Stimulated activated CD4-positive, alpha-beta T cell treated with anti-CD3 and anti-CD28 coated beads, Interleukin-12 subunit alpha, Interleukin-12 subunit beta, amount 100 ng/mL, for 24 hours (primary cell): ENCODE measurements at places on chromosomes 3 and 15.
A peak's percentile ranks its signal among the peaks of the same experiment; 100 is the strongest.

- DNase-seq: no peak
These were observed 141.7 kb downstream of the TIGIT start for GRCh38 chr3:114435386-114436115.

DNA sequence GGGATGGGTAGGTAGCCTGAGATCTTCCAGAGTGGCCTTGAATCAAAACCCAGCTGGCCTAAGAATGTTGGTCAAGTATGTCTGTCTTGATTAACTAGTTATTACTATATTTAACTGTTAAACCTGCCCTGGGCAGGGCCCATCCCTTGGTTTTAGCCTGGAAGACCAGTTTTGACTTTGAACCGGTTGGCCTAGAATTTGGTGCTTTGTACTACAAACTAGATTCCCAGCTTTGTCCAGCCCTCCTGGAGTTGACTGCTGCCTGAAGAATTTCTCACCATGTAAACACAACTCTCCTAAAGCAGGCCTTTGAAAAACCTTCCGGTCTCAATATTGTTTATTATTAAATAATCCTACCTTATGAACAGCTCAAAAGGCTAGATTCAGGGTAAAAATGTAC is 16.0 kb downstream of the C15orf62 start:
- no peak for DNase-seq

GRCh38 chr3:171584100-171584499 is 123.9 kb upstream of the TNIK start:
- no peak for DNase-seq

DNA sequence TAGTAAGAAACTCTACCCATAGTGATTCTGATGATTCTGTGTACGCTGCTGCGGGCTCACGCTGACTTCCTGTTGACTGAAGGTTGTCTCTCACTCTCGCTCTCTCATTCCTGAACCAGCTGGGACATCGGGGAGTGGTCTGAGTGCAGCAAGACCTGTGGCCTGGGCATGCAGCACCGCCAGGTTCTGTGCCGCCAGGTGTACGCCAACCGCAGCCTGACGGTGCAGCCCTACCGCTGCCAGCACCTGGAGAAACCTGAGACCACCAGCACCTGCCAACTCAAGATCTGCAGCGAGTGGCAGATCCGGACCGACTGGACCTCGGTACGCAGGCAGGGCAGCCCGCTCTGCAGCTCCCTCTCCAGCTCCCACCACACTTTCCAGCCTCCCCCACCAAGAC is 63.6 kb upstream of the NR2E3 start:
- DNase-seq: no peak

DNA sequence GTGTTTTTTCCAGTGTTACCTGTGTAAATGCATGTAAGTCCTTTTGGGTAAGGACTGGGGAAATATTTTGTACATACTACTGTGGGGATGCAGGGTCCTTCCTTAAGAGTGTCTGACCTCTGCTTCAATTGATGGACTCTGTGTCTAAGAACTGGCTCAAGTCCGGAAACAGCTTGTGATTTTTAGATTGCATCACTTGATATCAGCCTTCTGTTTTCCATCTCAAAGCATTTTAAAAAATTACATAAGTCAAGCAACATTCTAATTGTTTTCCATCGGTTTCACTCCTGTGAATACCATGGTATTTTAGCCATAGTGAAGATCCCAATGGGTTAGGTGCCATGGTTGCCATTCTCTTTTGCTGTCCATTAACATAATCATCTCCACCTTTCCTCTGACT is 597.6 kb downstream of the SQOR start:
- DNase-seq: no peak

DNA sequence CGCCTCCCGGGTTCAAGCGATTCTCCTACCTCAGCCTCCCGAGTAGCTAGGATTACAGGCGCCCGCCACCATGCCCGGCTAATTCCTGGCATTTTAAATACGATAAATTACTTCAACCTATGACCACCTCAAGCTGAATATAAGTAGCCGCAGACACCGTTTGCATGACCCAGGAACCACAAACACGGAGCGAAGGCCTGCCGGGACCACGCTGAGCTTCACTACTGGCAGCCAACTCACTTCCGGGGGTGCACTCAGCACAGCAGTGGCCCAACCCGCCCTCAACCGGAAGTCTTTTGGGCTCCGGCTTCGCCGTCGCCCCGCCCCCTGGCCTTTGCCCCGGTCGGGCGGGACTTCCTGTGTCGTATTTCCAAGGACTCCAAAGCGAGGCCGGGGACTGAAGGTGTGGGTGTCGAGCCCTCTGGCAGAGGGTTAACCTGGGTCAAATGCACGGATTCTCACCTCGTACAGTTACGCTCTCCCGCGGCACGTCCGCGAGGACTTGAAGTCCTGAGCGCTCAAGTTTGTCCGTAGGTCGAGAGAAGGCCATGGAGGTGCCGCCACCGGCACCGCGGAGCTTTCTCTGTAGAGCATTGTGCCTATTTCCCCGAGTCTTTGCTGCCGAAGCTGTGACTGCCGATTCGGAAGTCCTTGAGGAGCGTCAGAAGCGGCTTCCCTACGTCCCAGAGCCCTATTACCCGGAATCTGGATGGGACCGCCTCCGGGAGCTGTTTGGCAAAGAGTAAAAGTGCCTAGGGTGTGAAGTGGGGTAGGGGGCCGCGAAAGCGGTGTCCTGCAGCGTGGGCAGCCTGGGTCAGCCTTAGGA is at the start of gene TIMMDC1:
Gene TIMMDC1 (plus strand): TSS at position 362 of the 826 bp plus-strand sequence. CDS start 187 bp downstream, at position 549.
- DNase-seq: peak; percentile 97

- peak; percentile 70 for DNase-seq
These were observed at the start of gene LMCD1 for GRCh38 chr3:8501371-8502131. TSS of gene LMCD1 (plus strand) at chr3:8501823. CDS start at chr3:8501939, 116 bp downstream.

- DNase-seq: no peak
These were observed 27.3 kb downstream of the SV2B start for GRCh38 chr15:91127236-91127955.

DNA sequence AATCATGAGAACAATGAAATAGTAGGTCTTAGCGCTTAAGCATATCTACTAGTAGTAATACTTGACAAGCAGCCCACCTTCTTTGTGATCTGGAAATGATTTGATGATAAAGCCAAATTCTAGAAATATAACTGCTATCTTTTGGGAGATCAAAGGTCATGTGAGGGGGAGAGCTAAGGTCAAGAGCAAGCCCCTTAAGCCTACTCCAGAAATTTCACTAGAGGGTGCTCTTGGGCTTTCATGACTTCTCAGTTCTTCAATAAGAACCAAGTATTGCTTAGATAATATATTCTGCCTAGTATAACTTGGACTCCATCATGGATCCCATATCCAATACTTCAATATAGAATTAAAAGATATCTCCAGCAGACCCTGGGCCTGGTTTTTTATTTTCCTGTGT is 319.6 kb downstream of the ZBTB20 start:
- DNase-seq: no peak

DNA sequence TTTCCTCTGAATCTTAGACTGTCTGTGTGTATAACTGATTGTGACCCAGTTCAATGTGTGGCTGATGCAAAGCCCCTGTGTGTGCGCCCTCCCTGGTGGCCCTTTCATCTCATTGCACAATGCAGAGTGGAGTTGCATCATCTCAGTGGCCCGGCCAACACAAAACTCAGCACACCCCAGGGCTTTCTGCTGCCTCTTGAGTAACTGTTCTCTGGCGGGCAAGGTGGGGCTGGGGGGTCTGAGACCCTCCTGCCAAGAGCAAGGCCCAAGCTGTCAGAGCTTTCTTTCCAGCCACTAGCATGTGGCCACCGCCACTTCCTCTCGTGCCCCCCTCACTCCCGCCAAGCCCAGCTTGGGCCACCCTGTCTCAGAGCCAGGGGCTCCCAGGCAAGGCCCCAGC is 80.7 kb upstream of the ALDH1L1 start:
- no peak for DNase-seq

- DNase-seq: no peak
These were observed 50.0 kb upstream of the GCNT3 start for GRCh38 chr15:59561547-59561946.

GRCh38 chr3:66456711-66457173 is 44.1 kb downstream of the LRIG1 start:
- no peak for DNase-seq

DNA sequence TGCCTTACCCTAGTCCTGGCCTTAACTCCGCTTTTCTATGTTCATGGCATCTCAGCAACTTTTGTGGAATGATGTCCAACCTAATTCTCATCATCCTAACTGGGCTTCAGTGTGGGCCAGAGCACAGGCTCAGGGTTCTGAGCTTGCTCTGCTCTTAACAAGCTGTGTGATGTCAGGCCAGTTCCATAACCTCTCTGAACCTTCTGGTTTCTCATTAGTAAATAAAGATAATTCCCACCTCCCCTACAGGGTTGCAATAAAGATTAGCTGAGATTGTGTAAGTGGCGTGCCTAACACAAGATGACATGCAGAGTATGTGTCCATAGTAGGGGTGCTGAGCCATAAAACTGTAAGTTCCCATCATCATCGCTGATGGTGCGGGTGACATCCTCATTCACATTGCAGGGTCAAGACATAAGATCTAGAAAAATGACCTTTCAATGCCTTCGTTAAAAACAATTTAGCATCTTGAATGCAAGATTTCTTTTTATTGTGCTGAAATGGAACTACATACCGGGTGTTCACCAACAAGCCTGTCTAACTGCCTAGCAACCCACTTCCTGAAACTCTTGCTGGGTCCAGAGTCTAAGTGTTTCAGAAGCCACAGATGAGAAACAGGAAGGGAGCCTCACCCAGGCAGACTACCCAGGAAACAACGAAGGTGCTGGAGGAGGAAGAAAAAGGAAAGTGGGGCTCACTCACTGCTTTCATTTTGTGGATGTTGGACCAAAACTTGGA is 36.2 kb downstream of the CDCP1 start:
- no peak for DNase-seq

DNA sequence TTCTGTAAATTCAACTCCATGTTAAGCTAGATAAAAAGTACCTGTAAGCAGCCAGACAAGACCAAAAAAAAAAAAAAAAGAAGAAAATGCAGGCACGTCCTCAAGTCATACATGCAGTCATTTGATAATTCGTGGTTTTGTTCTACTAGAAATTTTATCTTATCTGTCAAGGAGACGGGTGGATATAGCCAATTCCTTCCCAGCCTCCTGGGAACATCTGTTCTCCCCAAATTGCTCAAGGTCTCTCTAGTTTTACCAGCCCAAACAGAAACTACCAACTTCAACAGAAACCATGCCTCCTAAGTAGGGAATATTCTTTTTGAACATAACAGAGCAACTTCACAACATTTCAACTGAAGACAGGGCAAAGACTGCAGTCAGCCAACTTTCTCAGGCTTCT is 19.5 kb downstream of the RYK start:
- no peak for DNase-seq

DNA sequence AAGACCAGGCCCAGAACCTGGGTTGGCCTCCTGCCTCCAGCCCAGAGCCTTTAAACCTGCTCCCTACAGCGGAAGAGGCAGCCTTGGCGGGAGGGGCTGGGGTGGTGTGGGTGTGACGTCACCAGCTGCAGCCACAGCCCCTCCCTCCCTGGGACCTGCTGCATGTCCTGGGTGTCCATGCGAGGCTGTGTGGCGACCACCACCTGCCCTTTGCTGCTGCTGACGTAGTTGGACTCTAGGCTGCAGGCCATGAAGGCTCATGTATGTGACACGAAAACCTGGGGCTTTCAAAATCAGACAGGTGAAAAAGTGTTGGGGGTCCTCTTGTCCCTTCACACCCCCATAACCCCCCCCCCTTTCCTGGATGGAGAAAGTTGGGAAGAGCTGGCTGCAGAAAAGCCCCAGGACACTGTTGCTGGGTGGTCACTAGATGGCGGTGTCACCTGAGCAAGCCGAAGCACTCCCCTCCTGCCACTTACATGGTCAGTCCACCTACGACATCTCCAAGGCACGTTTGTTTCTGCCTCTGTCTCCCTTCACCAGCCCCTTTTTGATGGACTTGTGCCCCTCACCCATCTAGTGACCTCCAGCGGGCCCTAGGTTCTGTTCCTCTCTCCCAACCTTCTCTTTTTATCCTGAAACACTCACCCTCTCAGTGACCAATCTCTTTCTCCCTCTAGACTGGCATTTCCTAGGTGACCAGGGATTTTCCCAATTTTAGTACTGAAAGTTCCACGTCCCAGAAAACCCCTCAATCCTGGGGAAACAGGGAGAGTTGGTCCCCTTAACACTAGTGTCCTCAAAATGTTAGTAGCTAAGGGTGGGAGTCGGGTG is 35.2 kb downstream of the SLC6A20 start:
- no peak for DNase-seq

DNA sequence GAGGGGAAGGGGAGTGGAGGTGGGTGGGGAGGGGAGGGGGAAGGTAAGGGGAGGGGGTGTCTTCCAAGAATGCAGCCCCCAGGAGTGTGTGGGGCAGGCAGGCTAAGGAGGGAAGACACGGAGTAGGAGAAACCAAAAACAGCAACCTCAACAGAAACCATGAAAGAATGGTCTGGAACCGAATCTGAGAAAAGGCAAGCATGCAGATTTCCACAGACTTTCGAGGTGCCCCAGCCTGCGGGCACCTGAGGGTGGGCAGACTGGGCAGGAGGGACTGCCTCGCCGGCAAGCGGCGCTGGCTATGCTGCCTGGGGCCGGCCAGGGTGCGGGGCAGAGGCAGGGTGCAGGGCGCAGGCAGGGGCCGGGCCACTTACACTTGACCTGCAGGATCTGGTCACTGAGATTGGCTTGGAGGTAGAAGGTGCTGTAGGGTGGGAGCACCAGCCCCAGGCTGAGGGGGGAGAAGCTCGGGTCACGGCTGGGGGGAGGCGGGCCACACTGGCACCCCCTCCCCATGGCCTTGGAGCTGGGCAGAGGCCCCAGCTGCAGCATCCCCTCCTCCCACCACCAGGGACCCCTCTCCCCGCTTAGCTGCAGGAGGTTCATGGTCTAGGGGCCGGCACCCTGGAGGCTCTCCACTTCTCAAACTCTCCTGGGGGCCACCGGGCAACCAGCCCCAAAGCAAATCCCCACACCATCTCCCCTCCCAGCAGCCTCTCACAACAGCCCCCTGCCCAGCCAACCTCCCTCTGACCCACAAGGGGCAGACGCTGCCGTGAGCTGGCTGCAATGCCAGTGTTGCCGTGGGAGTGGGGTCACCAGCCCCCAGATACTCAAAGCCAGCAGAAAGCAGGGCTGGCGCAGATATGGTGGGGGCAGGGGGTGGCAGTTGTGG is 15.3 kb upstream of the TMEM115 start:
- DNase-seq: no peak

DNA sequence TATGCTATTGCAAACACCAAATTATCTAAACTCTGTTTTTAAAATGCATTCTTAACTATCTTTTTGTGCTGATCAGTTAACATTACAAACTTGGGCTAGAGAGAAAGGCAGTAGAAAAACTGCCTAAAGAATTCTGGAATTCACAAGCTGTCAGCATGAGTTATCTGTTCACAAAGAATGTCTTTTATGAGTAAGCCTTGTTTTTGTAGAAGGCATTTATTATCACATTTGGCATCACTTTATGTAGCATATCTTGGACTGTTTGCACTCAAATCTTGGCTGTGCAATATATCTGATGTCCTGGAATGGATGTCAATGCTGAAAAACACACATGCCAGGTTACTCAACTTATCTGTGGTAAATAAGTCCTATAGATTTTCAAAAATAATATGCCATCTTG is 15.5 kb upstream of the BCHE start:
- DNase-seq: no peak

DNA sequence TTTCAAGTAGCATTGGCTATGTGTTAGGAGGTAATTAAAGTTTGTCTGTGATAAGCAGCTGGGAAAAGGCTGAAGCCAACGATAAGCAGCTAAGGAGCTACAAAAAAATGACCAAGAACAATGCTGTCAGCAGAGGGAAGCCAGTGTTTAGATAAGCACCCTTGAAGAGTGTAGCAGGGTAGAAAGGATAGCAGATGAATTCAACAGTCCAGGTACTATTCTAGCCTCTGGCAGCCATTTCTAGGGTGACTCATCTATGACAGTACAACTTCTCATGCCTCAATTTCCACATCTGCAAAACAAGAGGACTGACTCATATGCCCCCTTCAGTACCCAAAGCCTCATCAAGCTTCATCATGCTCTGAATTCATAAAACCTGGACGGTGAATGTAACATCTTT is 617.6 kb upstream of the UBE2E2 start:
- DNase-seq: no peak
